Astrocyte (in vitro differentiated cells and primary cell): ENCODE measurements at places on chromosomes 3 and 15. TPM values are rescaled to one million over a fixed set of nuclear protein-coding genes. Genes with fewer than 3 reads are reported as not detected.

DNA sequence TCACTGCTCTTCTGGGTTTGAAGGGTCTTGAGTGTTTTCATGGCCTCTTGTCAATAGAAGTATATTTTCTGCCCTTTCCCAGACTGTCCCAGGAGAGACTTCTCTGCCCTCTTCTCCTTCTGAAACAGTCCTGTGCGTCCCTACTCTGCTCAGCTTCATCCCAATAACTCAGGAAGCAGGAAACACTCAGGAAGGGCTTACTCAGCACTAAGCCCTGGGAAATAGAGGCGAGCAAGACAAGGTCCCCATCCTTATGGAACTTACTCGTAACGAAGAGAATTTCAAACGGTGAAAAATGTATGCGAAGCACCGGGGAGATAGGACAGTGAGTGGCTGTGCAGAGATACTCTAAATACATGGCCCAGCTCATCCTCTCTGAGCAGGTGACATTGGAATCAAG, 52.8 kb upstream of the TFRC start:
- no peak for DNase-seq
- H3K27me3 ChIP-seq, result no peaks in the 10 kb centered on the region
- no peaks in the 10 kb centered on the region for H3K36me3 ChIP-seq
- no peak overlapping the region for H3K4me3 ChIP-seq
- no peak overlapping the region for H3K27ac ChIP-seq

GRCh38 chr3:193947596-193947995, 188.4 kb upstream of the HES1 start:
- H3K27me3 ChIP-seq, result peaks cover 34% of the 10 kb centered on the region
- no peak overlapping the region for H3K4me3 ChIP-seq
- no peaks in the 10 kb centered on the region for H3K4me1 ChIP-seq
- H3K27ac ChIP-seq, result no peak overlapping the region

GRCh38 chr3:154254527-154254926, 69.8 kb downstream of the DHX36 start:
- H3K4me1 ChIP-seq, result no peaks in the 10 kb centered on the region
- H3K27me3 ChIP-seq, result no peaks in the 10 kb centered on the region
- peaks cover 31% of the 10 kb centered on the region for H3K36me3 ChIP-seq
- H3K27ac ChIP-seq, result no peak overlapping the region
- H3K4me3 ChIP-seq, result no peak overlapping the region

- H3K4me3 ChIP-seq, result no peak overlapping the region
- H3K4me1 ChIP-seq, result no peaks in the 10 kb centered on the region
- no peaks in the 10 kb centered on the region for H3K27me3 ChIP-seq
These were observed 336.3 kb downstream of the DIPK2A start for GRCh38 chr3:144307951-144308350.

- no peak overlapping the region for H3K4me3 ChIP-seq
- no peaks in the 10 kb centered on the region for H3K36me3 ChIP-seq
- H3K27ac ChIP-seq, result no peak overlapping the region
- no peak for DNase-seq
These were observed 80.6 kb downstream of the OXSM start for GRCh38 chr3:25870452-25870851.

- H3K27me3 ChIP-seq, result no peaks in the 10 kb centered on the region
- H3K4me3 ChIP-seq, result no peak overlapping the region
- H3K36me3 ChIP-seq, result no peaks in the 10 kb centered on the region
- H3K4me1 ChIP-seq, result no peaks in the 10 kb centered on the region
- H3K27ac ChIP-seq, result no peak overlapping the region
- no peak for DNase-seq
These were observed 22.3 kb upstream of the ACP3 start for GRCh38 chr3:132294906-132295305.

GRCh38 chr15:54250326-54250725, 272.1 kb downstream of the UNC13C start:
- H3K27ac ChIP-seq, result no peak overlapping the region
- no peaks in the 10 kb centered on the region for H3K36me3 ChIP-seq
- no peaks in the 10 kb centered on the region for H3K4me1 ChIP-seq
- no peaks in the 10 kb centered on the region for H3K27me3 ChIP-seq
- H3K4me3 ChIP-seq, result no peak overlapping the region

- no peak overlapping the region for H3K4me3 ChIP-seq
- H3K27me3 ChIP-seq, result no peaks in the 10 kb centered on the region
- H3K4me1 ChIP-seq, result no peaks in the 10 kb centered on the region
- no peak overlapping the region for H3K27ac ChIP-seq
These were observed 129.7 kb downstream of the DTWD1 start for GRCh38 chr15:49750553-49750952.

DNA sequence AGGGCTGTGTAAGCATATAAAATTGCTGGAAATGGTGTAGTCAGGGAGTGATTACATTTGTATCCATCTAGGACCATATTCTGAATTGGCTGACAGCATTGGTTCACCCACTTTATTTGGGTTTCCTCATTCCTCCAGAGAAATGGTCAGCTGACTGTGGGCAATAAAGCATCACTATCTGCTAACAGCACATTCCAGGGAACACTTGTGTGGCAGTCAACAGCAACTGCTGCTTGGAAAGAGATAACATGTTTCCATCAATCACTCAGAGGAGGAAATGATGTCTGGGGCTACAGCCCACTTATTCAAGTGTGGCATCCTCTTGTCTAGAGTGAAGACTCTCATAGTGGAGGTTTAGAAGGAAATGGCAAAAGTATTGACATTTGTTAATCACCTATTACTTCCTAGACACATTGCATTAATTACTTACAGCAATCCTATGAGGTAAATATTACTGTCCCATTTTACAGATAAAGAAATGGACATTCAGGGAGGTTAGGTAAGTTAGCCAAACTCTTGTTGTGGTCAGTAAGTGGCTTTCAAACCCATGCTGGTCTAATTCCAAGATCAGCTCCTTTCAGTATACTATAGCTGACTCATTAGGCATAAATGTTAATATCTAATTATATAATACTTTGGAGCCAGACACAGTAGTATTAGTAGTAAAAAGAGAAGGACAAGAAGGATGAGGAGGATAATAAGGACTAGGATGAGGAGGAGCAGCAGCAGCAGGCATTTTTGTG, 247.8 kb downstream of the ALCAM start:
- H3K27ac ChIP-seq, result no peak overlapping the region
- H3K4me1 ChIP-seq, result no peaks in the 10 kb centered on the region
- no peaks in the 10 kb centered on the region for H3K36me3 ChIP-seq
- no peak overlapping the region for H3K4me3 ChIP-seq
- DNase-seq, result peak; percentile 54

GRCh38 chr3:157113832-157114505, 46.0 kb downstream of the CCNL1 start:
- DNase-seq, result no peak
- peaks cover 16% of the 10 kb centered on the region for H3K4me1 ChIP-seq
- H3K4me3 ChIP-seq, result no peak overlapping the region
- H3K27ac ChIP-seq, result no peak overlapping the region

- no peak for DNase-seq
- H3K27ac ChIP-seq, result no peak overlapping the region
- peaks cover 2% of the 10 kb centered on the region for H3K27me3 ChIP-seq
- no peaks in the 10 kb centered on the region for H3K4me1 ChIP-seq
- H3K4me3 ChIP-seq, result no peak overlapping the region
- no peaks in the 10 kb centered on the region for H3K36me3 ChIP-seq
These were observed 81.7 kb downstream of the LRTM1 start for GRCh38 chr3:54846119-54846518.

DNA sequence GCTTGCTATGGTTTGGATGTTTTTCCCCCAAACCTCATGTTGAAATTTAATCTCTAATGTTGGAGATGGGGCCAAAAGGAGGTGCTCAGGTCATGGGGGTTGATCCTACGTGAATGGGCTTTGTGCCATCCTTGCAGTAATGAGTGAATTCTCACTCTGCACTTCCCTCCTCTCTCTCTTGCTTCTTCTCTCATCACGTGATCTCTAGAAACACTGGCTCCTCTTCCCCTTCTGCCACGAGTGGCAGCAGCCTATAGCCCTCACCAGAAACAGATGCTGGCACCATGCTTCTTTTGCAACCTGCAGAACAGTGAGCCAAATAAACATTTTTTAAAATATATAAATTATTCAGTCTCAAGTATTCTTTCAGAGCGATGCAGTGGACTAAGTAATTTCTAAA, 13.3 kb upstream of the PLSCR1 start:
- H3K36me3 ChIP-seq, result no peaks in the 10 kb centered on the region
- H3K27me3 ChIP-seq, result no peaks in the 10 kb centered on the region
- no peak overlapping the region for H3K27ac ChIP-seq
- H3K4me3 ChIP-seq, result no peak overlapping the region
- H3K4me1 ChIP-seq, result no peaks in the 10 kb centered on the region
- no peak for DNase-seq

GRCh38 chr3:56845505-56845904, 43.8 kb upstream of the ARHGEF3 start:
- no peaks in the 10 kb centered on the region for H3K36me3 ChIP-seq
- H3K4me3 ChIP-seq, result no peak overlapping the region
- no peak overlapping the region for H3K27ac ChIP-seq
- no peaks in the 10 kb centered on the region for H3K27me3 ChIP-seq
- no peak for DNase-seq

DNA sequence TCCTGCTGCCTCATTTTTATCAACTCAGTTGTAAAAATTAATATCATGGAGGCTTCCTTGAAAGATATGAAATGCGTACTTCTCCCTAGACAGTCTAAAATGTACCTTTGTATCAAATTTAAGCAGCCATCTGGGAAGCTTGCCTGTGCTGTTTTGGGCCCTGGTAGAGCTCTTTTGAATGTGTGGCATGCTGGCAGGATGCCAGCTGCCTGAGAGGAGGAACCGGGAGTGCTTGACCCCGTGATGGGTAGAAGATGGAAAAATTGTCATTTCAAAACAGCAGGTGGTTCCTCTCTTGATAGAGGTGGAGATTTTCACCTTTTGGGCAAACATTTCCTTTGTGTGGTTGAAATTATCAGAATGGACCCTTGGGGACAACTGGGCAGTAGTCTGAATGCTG, 245.3 kb downstream of the RPLP1 start:
- H3K36me3 ChIP-seq, result no peaks in the 10 kb centered on the region
- no peaks in the 10 kb centered on the region for H3K4me1 ChIP-seq
- no peak for DNase-seq
- peaks cover 3% of the 10 kb centered on the region for H3K27me3 ChIP-seq

The SI gene
- total RNA-seq, result not detected in 2 replicates

The CELF6 gene
- 0.41 TPM in 1 of 2 replicates, not detected in the other for total RNA-seq

The C3orf22 gene
- not detected in 2 replicates for total RNA-seq

The GOLGA6L4 gene
- 3.3 and 4.6 TPM in 2 replicates for total RNA-seq

The FOXB1 gene
- total RNA-seq, result 0.96 and 1.3 TPM in 2 replicates

The ANO10 gene
- total RNA-seq, result 45.4 and 48.2 TPM in 2 replicates

The GPR87 gene
- 12.1 and 15.5 TPM in 2 replicates for total RNA-seq

The HIGD2B gene
- not detected in 2 replicates for total RNA-seq
